ENCODE measurements at places on chromosomes 6 and 20. TPM values are rescaled to one million over a fixed set of nuclear protein-coding genes. Genes with fewer than 3 reads are reported as not detected.
A peak's percentile ranks its signal among the peaks of the same experiment; 100 is the strongest.

DNA sequence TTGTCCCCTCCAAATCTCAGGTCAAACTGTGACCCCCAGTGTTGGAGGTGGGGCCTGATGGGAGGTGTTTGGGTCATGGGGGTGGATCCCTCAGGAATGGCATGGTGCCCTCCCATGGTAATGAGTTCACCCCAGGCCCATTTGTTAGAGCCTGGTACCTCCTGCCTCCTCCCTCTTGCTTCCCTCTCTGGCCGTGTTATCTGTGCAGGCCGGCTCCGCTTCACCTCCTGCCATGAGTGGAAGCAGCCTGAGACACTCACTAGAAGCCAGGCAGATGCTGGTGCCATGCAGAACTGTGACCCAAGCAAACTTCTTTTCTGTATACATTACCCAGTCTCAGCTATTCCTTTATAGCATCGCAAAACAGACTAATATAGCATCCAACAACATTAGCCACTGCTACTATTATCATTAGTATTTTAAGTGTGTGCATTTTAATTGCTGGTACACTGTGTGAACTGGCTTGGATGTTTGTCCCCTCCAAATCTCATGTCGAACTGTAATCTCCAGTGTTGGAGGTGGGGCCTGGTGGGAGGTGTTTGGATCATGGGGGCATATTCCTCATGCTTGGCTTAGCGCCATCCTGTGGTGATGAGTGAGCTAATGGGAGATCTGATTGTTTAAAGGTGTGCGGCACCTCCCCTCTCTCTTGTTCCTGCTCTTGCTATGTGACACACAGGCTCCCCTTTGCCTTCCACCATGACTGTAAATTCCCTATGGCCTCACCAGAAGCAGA is 12.2 kb upstream of the OSER1 start:
- ATAC-seq = no peak

GRCh38 chr6:6678185-6678671 is 89.7 kb downstream of the LY86 start:
- peak; percentile 21 for ATAC-seq

The FERMT1 gene
- 0.13 TPM for total RNA-seq

The PHF10 gene
- 68.4 TPM for total RNA-seq

The BPIFA3 gene
- total RNA-seq = not detected

The EFCAB8 gene
- 0.19 TPM for total RNA-seq

The MAS1 gene
- not detected for total RNA-seq

All from activated T-helper 17 cell treated with anti-CD3 and anti-CD28 coated beads, Interleukin-2, amount 50 U/mL, for 72 hours (primary cell).